Activated CD8-positive, alpha-beta memory T cell treated with anti-CD3 and anti-CD28 coated beads, Interleukin-2, amount 50 U/mL, for 48 hours (primary cell): ENCODE measurements at places on chromosomes 5 and 9.

- no peak for DNase-seq
Measured at GRCh38 chr9:132032238-132032950, 47.3 kb downstream of the MED27 start.

DNA sequence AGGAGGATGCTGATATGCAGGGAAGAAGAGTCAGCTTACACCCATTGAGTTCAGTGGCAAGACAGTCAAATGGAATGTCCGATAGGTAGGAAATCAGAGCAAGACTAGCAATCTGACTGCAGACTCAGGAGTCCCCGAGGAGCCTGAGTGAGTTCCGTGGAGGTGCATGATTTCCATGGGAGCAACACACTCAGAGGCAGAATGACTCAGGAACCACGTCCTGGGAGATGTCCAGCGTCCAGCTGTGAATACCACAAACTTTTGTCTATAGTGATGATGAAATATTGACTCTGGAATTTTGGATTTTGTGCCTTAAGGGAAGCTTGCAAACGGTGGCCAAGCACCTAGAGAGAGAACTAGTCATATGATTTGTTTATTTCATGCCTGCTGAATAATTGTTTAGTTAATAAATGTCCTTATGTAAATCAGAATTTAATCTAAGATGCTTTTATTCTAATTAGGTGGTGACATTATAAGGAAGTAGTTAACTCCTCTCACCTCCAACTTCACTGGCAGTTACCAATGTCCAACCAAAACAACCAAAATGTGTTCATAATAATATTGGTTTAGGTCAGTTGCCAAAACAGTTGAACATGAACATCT is 100.4 kb downstream of the PDE4D start:
- no peak for DNase-seq

DNA sequence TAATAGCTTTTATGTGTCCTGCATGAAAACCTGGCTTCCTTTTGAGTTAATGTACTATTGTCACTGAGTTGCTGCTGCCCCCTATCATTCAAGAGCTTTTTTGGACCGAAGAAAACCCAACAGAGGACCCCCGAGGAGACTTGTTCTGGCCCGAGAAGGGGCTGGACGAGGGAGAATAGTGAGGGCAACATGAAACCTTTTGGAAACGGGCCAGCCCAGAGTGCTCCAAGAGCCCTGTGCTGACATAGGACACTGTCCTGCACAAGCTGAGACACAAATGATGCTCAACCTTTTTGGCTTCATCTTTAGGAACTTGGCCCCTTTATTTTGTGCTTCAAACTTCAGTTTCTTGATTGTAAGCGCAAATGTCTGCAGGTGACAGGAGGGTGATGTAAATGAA is 4.0 kb upstream of the GADD45G start:
- DNase-seq = peak; percentile 33

DNA sequence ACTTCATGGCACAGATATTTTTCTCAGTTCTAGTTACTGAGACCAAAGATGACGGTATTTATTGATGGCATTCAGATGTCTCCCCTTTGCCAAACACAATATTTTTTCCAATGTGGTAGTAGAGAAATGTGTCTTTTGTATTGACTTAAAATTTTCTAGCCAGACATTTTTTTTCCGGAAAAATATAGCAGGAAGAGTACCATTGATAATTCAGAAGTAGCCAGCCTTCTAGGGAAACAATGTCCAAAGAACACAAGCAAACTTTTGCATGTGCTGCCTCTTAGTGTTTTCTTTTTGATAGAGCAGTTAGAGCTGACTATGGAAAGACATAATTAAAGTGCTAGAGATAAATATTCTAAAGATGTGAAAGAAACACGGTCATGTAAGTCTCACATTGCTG is 231.4 kb downstream of the MARCHF11 start:
- no peak for DNase-seq

GRCh38 chr9:77237896-77238295 is 60.6 kb downstream of the VPS13A start:
- no peak for DNase-seq

DNA sequence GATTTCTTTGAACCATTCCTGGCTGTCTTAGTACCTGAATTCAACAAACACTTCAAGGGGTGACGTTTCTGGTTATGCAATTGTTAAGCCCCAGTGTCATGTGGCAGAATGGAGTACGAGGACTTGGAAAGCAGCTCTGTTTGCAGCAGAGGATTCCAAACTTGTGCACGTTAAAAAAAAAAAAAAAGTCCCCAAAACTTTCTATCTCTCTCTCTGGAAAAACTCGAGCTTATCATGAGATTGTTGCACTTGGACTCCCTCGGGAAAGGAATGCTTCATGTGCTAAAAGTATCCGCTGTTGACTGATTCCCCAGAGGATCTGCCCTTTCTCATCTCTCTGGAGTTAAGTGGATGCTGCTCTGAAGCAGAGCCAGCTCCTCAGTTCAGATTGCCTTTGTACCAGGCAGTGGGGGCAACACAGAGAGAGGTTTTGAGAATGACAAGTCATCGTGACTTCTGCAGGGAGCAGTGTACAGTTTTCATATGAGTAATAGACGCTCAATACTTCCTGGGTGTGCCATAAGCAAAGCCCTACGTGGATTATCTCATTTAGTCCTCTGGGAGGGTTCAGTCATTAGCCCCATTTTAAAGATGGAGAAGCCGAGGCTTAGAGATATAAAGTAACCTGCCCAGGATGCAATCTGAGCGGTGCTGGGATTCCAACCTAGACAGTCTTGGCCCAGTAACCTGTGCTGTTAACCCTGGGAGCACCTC is 28.1 kb downstream of the TMOD1 start:
- no peak for DNase-seq

DNA sequence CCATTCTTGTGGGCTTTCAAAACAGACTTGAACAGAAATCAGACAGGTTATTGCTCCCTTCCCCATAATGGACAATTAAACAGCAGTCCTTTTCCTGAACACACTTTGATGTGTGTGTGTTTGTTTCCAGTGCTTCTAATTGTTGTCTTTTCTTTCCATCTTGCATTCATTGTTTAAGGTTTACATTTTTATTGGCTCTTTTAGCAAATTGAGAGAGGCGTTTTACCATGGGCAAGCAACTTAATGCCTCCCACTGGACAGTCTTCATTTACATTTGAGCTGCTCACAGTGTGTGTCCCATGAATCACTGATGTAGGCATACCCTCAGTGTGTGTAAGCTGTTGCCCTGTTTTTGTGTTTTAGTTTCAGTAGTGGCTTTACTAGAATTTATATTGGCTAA is 25.0 kb downstream of the WDR36 start:
- DNase-seq = no peak

DNA sequence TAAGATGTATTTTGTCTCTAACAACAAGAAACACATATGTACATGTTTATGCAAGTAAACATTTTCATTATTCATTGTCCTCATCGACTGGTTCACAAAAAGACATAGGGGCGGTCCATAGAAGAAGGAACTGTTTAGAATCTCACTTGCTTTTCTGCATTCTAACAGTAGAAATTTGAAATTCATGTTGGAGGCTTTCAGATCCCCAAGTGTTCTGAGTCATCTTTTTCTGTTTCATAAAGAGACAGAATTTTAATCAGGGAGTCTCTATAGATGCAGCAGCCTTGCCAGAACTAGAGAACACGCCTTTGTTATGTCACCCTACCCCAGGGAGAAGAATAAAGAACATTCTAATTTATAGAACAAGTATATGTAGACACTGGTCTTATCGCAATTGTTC is 324.3 kb downstream of the GABRG2 start:
- DNase-seq = no peak

DNA sequence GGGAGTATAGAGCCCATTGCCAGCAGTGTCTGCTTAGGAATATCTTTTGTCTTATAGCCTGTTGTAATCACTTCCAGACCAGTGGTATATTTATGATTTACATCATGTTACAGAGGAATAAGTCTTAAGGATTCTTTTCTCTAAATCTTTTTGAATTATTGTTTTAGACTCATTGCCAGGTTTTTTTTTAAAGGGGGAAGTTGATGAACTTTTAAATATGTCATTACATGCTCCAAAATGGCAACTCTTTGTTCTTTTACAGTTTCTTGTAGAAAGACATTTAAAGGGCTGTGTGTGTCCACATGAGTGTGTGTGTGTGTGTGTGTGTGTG is 59.4 kb upstream of the NFIB start:
- DNase-seq = no peak

DNA sequence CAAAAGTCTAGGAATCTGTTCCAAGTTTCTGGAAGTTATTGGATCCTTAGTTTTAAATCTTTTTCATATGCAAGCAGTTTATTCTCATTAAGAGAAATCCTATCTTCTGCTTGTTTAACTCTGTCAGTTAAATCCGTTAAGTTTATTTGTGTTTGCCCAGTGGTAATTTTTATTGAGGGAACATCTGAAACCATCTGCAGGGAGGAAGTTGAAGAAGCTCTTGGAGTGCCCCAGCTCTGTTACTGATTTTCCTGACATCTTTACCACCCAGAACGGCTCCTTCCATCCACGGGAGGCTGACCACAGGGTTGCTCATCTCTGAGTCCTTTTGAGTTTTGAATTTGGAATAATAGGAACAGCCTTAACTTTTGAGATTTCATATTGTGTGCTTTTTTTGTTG is 99.9 kb upstream of the ZNF618 start:
- DNase-seq = no peak

DNA sequence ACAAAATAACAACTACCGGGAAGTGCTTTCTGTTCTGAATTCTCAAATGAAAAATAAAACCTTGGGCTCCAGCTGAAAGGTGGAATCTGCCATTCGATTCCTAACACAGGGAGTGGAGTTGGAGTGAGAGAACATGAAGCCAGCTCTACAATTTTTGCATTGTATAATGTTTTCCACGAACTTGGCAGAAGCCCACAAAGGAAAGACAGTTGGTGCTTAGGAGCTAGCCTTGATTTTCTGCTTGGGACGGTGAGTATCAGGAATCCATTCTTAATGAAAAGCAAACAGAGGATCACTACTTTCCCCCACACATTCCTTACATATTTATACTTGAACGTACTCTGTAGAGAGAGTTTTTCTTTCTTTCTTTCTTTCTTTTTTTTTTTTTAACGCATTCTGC is 74.2 kb upstream of the FBXL7 start:
- no peak for DNase-seq

DNA sequence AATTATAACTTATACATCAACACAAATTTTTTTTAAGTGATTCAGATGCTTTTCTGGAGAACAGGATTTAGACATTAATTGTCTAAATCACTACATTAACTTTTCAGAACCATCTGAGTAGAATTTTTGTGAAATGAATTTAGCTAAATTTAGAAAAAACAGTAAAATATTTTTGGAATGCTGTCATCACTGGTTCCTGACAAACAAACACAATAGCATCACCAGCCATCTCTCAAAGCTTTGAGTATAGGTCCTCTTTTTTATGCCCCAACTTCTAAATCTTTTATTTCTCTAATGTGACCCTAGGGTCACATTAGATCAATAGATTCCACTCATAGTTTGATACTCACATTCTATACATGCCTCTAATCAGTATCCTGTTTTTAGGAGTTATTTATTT is 104.6 kb downstream of the PRR16 start:
- no peak for DNase-seq

- no peak for DNase-seq
Measured at GRCh38 chr5:75473463-75473862, 38.0 kb downstream of the CERT1 start.

GRCh38 chr5:41796061-41796460 is 74.2 kb downstream of the OXCT1 start:
- DNase-seq = no peak

DNA sequence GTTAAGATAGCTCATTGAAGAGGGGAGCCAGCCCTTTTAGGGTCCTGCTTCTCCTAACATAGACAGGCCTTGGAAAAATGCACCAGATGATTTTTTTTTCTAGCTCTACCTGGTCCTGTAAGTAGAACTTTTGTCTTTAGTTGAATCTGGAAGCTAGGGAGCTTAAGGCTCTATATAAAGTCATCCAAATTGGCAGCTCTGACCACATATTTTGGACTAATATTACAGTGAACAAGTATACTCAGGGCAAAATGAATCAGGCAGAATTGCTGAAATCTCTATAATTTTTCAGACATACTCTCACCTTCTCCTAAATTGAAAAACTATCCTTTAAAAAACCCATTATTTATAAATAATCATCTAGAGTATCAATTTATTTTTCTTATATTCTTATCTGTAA is 375.6 kb downstream of the OSTF1 start:
- DNase-seq = no peak

- no peak for DNase-seq
Measured at GRCh38 chr5:138686668-138687067, 66.6 kb upstream of the CTNNA1 start.

DNA sequence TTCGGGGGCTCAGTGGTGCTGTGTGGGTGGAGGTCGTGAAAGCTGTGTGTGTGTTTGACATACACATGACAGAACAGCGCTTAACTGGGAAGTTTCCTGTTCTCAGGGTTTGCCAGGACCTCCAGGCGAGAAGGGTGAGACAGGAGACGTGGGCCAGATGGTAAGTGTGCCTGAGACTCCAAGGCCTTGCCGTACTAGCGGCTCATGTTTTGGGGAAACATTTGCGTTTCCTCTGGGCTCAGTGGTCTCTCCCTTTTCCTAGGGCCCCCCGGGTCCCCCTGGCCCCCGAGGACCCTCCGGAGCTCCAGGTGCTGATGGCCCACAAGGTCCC is 68.3 kb upstream of the FCN2 start:
- no peak for DNase-seq

- no peak for DNase-seq
Measured at GRCh38 chr5:22683050-22683449, 170.1 kb downstream of the CDH12 start.

DNA sequence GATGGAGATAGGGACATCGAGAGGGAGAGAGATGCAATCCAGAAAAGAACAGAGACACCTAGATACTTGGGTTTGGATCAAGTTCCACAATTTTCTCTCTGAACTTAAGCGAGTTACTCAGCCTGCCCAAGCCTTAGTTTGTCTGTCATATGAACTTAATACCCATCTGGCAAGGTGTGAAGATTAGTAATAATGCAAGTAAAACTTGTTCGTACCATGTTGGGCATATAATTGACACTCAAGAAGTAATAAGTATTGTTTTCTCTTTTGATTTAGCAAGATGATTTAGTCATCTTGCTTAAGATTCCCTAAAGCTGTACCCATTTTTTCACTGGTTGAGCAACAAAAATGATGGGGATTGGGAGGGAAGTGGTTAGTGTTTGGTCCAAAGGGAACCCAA is 7.5 kb downstream of the RABGAP1 start:
- DNase-seq = no peak

DNA sequence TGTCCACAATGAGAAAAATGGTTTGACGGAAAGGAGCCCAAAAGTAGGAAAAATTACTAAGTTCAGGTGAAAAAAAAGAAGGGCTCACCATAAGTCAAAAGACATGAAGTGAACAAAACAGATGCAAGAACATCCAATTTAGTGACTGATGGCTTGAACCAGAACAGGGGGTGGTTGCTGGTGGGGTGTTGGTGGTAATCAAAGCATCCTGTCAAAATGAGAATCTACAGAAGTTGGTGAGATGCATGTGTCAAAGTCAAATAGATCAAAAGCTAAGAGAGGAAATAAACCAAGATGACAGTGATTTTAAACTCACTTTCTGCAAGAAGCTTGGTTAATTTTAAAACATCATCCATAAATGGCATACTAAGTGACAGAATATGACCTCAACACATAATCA is 117.4 kb downstream of the MLLT3 start:
- DNase-seq = no peak

GRCh38 chr5:131285703-131286399 is 22.0 kb downstream of the CDC42SE2 start:
- DNase-seq = no peak

- no peak for DNase-seq
Measured at GRCh38 chr9:124260769-124261603, 3.2 kb downstream of the NEK6 start.

GRCh38 chr5:153629027-153629895 is 138.8 kb downstream of the GRIA1 start:
- no peak for DNase-seq

- peak; percentile 62 for DNase-seq
Measured at GRCh38 chr5:64767959-64768357, 533 bp downstream of the SREK1IP1 start.
